ENCODE measurements at places on chromosomes 2 and 18.

DNA sequence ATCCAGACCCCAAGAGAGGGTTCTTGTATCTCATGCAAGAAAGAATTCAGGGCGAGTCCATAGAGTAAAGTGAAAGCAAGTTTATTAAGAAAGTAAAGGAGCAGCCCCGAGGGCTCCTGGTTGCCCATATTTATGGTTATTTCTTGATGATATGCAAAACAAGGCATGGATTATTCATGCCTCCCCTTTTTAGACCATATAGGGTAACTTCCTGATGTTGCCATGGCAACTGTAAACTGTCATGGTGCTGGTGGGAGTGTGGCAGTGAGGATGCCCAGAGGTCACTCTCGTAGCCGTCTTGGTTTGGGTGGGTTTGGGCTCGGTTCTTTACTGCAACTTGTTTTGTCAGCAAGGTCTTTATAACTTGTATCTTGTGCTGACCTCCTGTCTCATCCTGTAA is 750.2 kb upstream of the FANCL start:
- H3K27me3 ChIP-seq, result no peaks in the 10 kb centered on the region
- H3K4me1 ChIP-seq, result no peaks in the 10 kb centered on the region
- H3K36me3 ChIP-seq, result no peaks in the 10 kb centered on the region
- no peak overlapping the region for H3K4me3 ChIP-seq

GRCh38 chr2:42067521-42067920 is 19.7 kb downstream of the PKDCC start:
- no peak overlapping the region for H3K27ac ChIP-seq
- no peaks in the 10 kb centered on the region for H3K36me3 ChIP-seq
- no peak for DNase-seq
- H3K27me3 ChIP-seq, result peaks cover 32% of the 10 kb centered on the region
- peaks cover 20% of the 10 kb centered on the region for H3K4me1 ChIP-seq
- no peak overlapping the region for H3K4me3 ChIP-seq

DNA sequence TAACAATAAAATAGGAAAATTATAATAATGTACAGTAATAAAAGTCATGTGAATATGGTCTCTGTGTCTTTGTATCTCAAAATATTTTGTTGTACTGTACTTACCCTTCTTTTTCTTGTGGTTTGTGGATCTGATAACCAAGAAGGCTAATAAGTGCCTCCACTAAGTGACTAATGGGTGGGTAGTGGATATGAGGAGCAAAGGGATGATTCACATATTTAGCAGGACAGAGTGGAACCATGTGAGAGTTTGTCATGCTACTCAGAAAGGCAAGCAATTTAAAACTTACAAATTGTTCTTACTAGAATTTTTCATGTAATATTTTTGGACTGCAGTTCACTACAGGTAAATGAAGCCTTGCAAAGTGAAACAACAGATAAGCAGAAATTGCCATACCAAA is 1241.2 kb upstream of the CDH2 start:
- no peak for DNase-seq
- H3K36me3 ChIP-seq, result no peaks in the 10 kb centered on the region
- no peak overlapping the region for H3K4me3 ChIP-seq
- H3K4me1 ChIP-seq, result peaks cover 5% of the 10 kb centered on the region

- no peak overlapping the region for H3K27ac ChIP-seq
- no peak overlapping the region for H3K4me3 ChIP-seq
- DNase-seq, result no peak
- H3K36me3 ChIP-seq, result peaks cover 12% of the 10 kb centered on the region
- no peaks in the 10 kb centered on the region for H3K4me1 ChIP-seq
Measured at GRCh38 chr18:57640749-57641148, 19.1 kb upstream of the NARS1 start.

DNA sequence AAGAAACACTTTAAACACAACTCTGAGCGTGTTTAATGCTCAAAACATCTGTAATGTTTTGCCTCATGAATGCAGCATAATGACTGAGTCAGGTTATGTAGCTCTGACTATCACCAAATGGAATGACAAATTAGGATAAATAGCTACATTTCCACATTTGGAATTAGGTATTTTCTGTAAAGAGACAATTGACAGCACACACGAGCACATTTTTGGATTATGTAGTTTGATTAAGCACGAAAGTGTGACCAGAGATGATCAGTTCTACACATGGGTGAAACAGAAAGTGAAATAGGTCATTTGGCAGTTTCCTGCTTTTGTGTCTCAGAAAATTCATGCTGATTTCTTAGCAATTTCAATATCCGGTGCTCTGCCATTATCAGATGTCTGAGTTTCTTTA is 29.0 kb downstream of the LPIN1 start:
- H3K27ac ChIP-seq, result peak overlapping the region; percentile 70
- peak overlapping the region; percentile 53 for H3K4me3 ChIP-seq
- peaks cover 18% of the 10 kb centered on the region for H3K4me1 ChIP-seq
- H3K27me3 ChIP-seq, result no peaks in the 10 kb centered on the region
- peak; percentile 89 for DNase-seq
- peaks cover 6% of the 10 kb centered on the region for H3K36me3 ChIP-seq

DNA sequence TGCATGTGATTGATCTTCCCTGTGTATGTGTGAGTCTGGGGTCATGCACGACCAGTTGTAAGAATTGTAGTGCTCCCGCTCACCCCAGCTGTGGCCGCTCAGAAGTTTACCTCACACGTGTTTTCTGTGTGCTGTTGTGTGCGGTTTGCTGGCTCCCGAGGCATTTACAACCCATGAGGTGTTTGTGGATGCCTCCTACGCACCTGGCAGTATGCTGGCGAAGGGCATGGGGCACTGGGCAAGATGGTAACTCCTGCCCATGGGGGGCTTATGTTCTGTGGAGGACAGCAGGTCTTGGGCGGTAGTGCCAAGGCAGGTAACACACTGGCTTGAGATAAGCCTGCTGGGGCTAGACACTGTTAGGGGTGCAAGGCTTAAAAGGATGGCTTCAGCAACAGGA is 102.6 kb upstream of the HS6ST1 start:
- H3K36me3 ChIP-seq, result no peaks in the 10 kb centered on the region
- no peak overlapping the region for H3K27ac ChIP-seq
- no peaks in the 10 kb centered on the region for H3K27me3 ChIP-seq

DNA sequence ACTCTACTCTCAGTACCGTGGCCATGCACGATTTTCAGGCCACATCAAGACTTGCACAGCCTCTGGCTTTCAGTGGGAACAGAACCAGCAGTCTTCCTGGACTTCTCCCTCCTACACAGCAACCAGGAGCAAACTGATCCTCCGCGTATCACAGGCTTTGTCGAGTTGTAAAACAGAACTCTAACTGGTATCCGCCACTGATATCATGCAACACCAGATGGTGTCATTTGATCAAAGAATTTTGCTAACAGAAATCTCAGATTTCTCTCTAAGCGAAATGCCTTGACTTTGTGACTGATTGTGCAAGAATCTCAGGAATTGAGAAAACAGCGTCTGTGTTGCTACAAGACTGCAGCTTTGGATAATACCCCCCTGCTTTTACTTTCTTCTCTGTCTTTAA is 85.7 kb downstream of the COPS8 start:
- no peak for DNase-seq
- peak overlapping the region; percentile 5 for H3K4me3 ChIP-seq
- H3K4me1 ChIP-seq, result peaks cover 16% of the 10 kb centered on the region
- peak overlapping the region; percentile 76 for H3K27ac ChIP-seq
- no peaks in the 10 kb centered on the region for H3K27me3 ChIP-seq
- no peaks in the 10 kb centered on the region for H3K36me3 ChIP-seq

GRCh38 chr2:115011721-115012120 is 569.3 kb downstream of the DPP10 start:
- H3K27me3 ChIP-seq, result no peaks in the 10 kb centered on the region
- no peaks in the 10 kb centered on the region for H3K36me3 ChIP-seq
- H3K4me1 ChIP-seq, result no peaks in the 10 kb centered on the region
- DNase-seq, result no peak
- H3K27ac ChIP-seq, result no peak overlapping the region

DNA sequence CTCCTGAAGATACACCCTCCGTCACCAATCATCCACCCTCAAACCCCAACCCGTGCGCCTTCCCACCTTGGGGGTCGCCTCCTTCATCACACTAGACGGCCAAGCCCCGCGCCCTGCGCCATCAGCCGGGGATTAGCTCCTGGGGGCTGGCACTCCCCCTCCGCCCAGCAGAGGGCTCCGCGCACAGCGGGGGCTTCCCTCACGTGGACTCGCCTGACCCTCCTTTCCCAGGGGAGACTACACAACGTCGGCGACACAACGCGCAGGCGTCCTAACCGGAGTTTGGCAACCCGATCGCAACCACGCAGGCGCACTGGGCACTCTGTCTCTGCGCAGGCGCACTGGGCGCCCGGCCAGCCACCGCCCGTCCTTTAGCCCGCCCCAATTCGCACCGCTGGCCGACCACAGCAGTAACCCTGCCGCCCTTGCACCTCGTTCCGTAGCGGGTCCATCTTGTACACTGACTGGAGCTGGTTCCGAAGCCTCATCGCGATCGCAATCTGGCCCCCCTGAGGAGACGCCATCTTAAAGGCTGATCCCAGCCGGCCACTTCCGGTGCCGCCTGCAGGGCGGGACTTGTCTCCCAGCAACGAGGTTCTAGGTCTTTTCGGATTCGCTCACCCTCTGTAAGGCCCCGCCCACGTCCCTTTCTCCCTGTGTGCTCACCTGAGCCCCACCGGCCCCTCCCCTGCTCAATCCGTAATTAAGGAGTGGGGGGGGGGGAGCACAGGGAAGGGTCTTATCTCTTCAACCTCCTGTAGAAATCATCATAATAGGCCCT is at the start of gene PCGF1:
TSS of gene PCGF1 (minus strand) at position 551 of the 781 bp plus-strand sequence. CDS start at position 524, 27 bp downstream.
- H3K4me1 ChIP-seq, result peaks cover 54% of the 10 kb centered on the region
- H3K36me3 ChIP-seq, result peaks cover 14% of the 10 kb centered on the region
- peak within 1 kb of the TSS; percentile 99 for H3K4me3 ChIP-seq
- H3K27me3 ChIP-seq, result peaks cover 17% of the 10 kb centered on the region

GRCh38 chr2:69731147-69731970 is 10.6 kb upstream of the ANXA4 start:
- H3K4me1 ChIP-seq, result no peaks in the 10 kb centered on the region
- H3K27ac ChIP-seq, result no peak overlapping the region
- no peak for DNase-seq
- no peak overlapping the region for H3K4me3 ChIP-seq
- H3K27me3 ChIP-seq, result no peaks in the 10 kb centered on the region

- H3K27me3 ChIP-seq, result no peaks in the 10 kb centered on the region
- peak overlapping the region; percentile 3 for H3K27ac ChIP-seq
- DNase-seq, result no peak
- peaks cover 9% of the 10 kb centered on the region for H3K36me3 ChIP-seq
- peaks cover 5% of the 10 kb centered on the region for H3K4me1 ChIP-seq
Measured at GRCh38 chr2:224022486-224022885, 16.6 kb downstream of the SERPINE2 start.

- H3K27me3 ChIP-seq, result no peaks in the 10 kb centered on the region
- no peaks in the 10 kb centered on the region for H3K4me1 ChIP-seq
- DNase-seq, result no peak
- no peak overlapping the region for H3K27ac ChIP-seq
- no peaks in the 10 kb centered on the region for H3K36me3 ChIP-seq
Measured at GRCh38 chr2:211203986-211204385, 647.6 kb downstream of the CPS1 start.

DNA sequence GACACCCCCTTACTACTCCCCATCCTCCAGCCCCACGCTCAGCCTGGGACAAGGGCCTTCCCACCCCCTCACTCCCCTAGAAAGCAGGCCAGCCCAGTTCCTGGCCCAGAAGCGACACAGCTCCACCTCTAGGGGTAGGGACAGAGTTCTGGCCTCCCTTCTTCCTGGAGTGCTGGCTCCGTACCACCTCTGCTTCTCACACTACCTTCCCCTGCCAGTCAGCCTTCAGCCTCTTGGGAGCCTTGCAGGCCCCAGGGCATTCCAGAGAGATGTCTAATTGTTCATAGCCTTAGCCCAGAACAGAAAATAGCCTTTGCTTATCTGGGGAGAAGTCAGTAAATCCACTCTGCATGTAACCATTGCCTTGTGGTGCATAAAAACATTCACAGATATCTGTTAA is 13.1 kb upstream of the CATIP start:
- no peaks in the 10 kb centered on the region for H3K27me3 ChIP-seq
- DNase-seq, result peak; percentile 98
- no peak overlapping the region for H3K4me3 ChIP-seq
- peak overlapping the region; percentile 67 for H3K27ac ChIP-seq

GRCh38 chr2:207157162-207157481 is 8.6 kb downstream of the KLF7 start:
- H3K4me3 ChIP-seq, result no peak overlapping the region
- peaks cover 18% of the 10 kb centered on the region for H3K36me3 ChIP-seq
- no peak overlapping the region for H3K27ac ChIP-seq
- peaks cover 59% of the 10 kb centered on the region for H3K4me1 ChIP-seq

DNA sequence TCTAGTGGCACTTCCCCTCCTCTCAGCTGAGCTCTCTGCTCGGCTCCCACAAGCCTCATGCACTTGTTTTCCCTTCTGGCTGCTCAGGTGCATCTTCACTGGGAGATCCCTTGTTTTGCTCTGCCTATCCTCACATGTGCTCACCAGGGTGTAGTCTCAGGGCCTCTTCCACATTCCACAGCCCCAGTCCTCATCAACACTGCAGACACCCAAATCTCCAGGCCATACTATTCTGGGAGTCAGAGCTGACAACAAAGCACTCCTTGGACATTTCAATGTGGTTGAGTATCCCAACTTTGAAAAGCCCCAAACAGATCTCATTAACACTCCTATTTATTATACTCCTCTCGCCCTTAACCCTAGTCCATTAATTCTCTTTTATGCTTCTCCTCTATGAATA is 71.3 kb downstream of the CCDC93 start:
- peaks cover 20% of the 10 kb centered on the region for H3K4me1 ChIP-seq
- DNase-seq, result no peak
- H3K36me3 ChIP-seq, result peaks cover 70% of the 10 kb centered on the region
- no peak overlapping the region for H3K4me3 ChIP-seq

GRCh38 chr2:170714381-170715061 is 616 bp upstream of the SP5 start:
- H3K36me3 ChIP-seq, result no peaks in the 10 kb centered on the region
- H3K4me1 ChIP-seq, result no peaks in the 10 kb centered on the region
- H3K27ac ChIP-seq, result no peak overlapping the region
- DNase-seq, result peak; percentile 87

- DNase-seq, result no peak
- H3K27ac ChIP-seq, result no peak overlapping the region
- peaks cover 13% of the 10 kb centered on the region for H3K4me1 ChIP-seq
- H3K4me3 ChIP-seq, result no peak overlapping the region
- H3K27me3 ChIP-seq, result no peaks in the 10 kb centered on the region
- no peaks in the 10 kb centered on the region for H3K36me3 ChIP-seq
Measured at GRCh38 chr2:203619267-203619878, 84.3 kb upstream of the RAPH1 start.

DNA sequence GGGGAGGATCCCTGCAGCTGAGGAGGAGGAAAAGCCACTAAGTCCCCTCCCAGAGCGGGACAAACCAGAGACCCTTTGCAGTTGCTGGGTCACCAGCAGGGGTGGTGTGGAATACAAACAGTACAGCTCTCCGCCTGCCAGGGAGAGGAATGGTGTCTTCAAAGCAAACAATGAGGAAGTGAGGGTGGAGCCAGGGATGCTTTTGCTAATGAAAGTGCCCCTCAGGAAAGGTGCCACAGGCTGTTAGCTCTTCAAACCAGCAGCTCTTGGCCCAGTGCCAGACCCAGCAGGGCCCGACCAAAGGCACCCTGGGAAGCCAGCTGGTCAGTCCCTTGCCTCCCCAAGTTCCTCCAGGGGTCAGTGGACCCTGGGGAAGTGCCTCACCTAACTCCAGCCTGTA is 102.8 kb downstream of the HIBCH start:
- no peak overlapping the region for H3K4me3 ChIP-seq
- H3K27ac ChIP-seq, result no peak overlapping the region
- peaks cover 41% of the 10 kb centered on the region for H3K4me1 ChIP-seq
- DNase-seq, result peak; percentile 44
